GM23248 (cell line): ENCODE measurements at places on chromosomes 5 and 9. TPM values are rescaled to one million over a fixed set of nuclear protein-coding genes. Genes with fewer than 3 reads are reported as not detected.

The FOXD1 gene
- 50.0 and 53.9 TPM in 2 replicates for total RNA-seq

The ADAMTS13 gene
- total RNA-seq = 2.1 and 2.2 TPM in 2 replicates

The C1QTNF2 gene
- 0.22 TPM in 1 of 2 replicates, not detected in the other for total RNA-seq

The CDH9 gene
- total RNA-seq = not detected in 2 replicates

The NUTM2F gene
- not detected in 2 replicates for total RNA-seq

The FGF10 gene
- not detected in 2 replicates for total RNA-seq

The WNT8A gene
- not detected in 2 replicates for total RNA-seq

The UCK1 gene
- 22.0 and 31.3 TPM in 2 replicates for total RNA-seq

The SLC36A2 gene
- total RNA-seq = not detected in 2 replicates

The ARHGEF39 gene
- 0.13 and 2.1 TPM in 2 replicates for total RNA-seq

The PTCH1 gene
- total RNA-seq = 1.4 and 3.8 TPM in 2 replicates
